IPS-NIHi11 (cell line): ENCODE measurements at places on chromosomes 5 and 9.

GRCh38 chr5:8842971-8843551 is 702.8 kb downstream of the SEMA5A start:
- peak; percentile 45 for DNase-seq

- DNase-seq = peak; percentile 93
Measured at GRCh38 chr5:177366528-177367322, 9.0 kb downstream of the RGS14 start.

GRCh38 chr5:8685704-8686103 is 816.8 kb downstream of the MTRR start:
- DNase-seq = no peak

DNA sequence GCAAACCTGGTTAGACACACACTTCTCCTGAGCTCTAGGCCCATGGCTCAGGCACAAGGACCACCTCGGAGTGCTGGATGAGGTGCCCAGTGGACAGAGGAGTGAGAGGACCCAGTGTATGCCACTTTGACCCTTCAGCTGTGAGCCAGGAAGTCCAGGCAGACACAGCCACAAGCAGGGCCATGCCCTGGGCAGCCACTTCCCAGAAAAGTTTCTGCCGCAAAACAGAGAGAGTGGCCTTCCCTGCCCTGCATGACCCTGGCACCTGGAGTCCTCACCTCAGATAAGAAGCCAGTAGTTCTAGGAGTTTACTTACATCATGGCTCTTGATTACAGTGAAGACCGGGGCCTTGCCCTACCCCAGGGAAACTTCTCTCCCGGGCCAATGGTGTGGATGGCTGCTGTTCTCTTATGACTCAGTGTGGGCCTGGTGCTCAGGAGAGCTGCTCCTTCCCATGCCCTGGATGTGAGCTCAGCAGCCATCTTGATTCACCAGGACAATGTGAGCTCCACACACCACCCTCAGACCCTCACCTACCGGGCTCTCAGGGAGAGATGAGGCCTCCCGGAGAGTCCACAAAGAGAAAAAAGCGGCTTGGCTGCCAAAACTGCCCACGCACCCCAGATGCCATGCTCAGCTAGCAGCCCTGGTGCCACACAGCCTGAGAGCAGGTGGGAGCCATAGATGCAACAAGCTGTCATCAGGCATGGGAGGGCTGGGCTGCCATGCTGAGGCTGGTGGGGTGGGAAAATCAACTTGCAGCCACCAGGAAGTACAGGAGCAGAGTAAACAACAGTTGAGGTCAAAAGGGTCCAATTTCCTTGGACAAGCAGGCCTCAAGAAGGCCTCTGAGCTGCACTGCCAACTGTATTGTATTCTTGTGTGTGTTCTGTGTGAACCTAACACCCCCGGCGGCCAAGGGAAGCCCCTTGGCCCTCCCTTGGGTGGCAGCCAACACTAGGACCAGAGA is 11.7 kb upstream of the IRF1 start:
- no peak for DNase-seq

DNA sequence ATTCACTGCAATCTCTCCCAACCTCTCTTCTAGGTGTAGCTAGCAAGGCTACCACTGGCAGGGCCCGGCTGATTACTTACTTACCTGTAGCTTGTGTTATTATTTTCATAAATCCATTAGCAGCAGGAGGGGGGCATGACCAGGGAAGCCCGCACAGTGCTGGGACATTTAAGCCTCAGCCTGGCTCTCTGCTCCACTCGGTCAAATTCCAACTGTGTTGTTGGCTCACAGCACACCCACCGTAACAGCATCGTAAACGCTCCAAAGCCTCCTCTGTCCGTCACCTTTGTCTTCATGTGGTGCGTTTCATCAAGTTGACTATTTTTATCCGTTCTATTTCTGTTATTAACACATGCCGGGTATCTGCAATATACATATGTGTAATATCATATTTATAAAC is 264.7 kb downstream of the NSG2 start:
- DNase-seq = no peak

DNA sequence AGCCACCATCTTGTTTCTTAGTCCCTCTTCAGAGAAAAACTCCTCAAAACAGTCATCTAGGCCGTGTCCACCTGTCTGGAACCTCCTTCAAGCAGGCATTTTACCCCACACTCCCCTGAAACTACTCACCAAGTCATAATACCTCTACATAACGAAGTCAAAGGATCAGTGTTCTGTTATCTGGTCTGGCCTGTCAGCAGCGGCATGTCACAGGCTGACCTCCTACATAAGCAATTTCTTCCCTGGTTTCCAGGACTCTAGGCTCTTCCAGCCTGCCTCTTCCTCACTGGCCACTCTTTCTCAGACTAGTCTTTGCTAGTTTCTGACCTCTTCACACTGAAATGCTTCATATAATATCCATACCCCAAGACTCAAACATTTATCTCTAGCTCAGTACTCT is 72.2 kb downstream of the SPTLC1 start:
- DNase-seq = no peak

DNA sequence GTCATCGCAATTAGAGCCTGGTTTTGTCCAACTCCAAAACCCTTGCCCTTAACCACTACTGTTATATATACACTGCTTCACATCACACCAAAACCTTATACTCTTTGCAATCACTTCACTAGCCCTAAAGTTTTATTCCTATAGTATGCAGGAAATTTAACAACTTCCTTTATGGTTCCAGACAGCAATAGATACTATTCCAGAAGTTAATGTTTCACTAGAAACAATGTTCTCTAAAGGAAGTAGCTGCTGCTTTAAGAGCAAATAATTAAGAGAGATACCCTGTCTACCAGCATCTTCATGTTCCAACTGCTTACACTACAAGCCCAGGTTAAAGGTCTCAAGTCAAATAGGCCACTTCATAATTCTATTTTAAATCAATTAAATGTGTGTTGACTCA is 22.0 kb downstream of the FREM1 start:
- DNase-seq = no peak

GRCh38 chr5:130425424-130425823 is 521.2 kb downstream of the CHSY3 start:
- DNase-seq = no peak

GRCh38 chr5:102216678-102217077 is 79.4 kb downstream of the SLCO4C1 start:
- DNase-seq = peak; percentile 11

DNA sequence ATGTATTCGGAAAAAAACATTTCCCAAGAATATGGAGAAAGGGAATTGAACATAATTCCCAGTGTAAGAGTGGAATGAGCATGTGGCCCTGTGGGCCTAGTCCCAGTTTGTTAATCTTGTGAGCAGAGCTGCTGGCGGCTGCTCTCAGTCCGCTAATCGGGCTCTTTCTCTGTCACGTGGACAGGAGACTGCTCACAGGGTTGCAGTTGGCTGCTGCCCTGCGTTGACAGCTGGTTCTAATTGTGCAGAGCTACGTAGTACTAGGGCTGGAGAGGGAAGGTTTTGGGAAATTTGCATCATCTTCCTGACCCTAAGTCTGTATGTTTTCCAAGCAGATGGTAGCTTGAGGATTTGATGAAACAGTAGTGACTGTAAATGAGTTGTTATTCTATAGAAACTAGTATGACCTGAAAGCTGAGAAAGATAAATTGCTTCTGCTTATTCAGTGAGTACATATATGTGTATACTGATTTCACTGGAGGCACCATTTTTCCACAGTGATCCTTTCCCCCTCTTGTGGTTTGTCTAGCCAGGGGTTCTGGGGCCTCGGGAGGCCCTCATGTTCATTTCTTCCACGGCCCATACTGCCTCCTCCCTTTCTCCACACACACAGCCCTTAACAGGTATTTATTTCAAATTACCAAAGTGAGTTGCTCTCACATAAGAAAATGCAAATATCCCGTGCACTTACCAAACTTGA is 100.6 kb downstream of the ANGPTL2 start:
- no peak for DNase-seq

DNA sequence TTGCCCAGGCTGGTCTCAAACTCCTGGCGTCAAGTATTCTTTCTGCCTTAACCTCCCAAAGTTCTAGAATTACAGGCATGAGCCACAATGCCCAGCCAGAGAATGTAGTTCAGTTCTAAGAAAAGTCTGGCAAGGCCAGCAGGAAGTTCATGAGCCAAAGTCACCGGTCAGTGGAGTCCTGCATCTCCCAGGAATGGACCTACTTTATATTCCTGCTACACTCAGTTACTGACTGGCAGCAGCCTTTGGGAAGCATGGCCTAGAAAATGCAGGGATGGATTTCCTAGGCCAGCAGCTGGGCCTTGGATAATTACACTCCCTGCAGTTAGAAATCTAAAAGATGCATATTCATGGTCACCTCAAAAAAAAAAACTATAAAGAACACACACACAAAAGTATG is 135.7 kb downstream of the CAAP1 start:
- DNase-seq = no peak

GRCh38 chr9:93826905-93827544 is 128.1 kb downstream of the BARX1 start:
- peak; percentile 31 for DNase-seq

- DNase-seq = no peak
Measured at GRCh38 chr9:134892221-134892620, 11.6 kb downstream of the FCN2 start.

DNA sequence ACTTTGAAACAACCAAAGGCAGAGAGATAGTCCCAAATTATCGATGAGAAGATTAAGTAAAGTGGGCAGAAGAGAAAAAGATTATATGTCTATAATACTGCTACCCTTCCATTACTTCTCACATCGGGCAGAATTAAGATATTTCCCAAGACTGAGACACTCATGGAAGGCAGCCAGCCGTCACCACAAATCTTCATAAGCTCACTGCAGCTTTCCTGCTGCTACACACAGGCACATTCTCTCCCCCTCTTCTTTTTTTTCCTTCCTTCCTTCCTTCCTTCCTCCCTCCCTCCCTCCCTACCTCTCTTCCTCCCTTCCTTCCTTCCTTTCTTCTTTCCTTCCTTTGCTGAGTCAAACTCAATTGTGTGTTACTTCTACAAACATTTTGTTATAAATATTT is 58.7 kb upstream of the SPATA31C2 start:
- DNase-seq = no peak

GRCh38 chr5:53569453-53569852 is 9.0 kb downstream of the NDUFS4 start:
- no peak for DNase-seq

DNA sequence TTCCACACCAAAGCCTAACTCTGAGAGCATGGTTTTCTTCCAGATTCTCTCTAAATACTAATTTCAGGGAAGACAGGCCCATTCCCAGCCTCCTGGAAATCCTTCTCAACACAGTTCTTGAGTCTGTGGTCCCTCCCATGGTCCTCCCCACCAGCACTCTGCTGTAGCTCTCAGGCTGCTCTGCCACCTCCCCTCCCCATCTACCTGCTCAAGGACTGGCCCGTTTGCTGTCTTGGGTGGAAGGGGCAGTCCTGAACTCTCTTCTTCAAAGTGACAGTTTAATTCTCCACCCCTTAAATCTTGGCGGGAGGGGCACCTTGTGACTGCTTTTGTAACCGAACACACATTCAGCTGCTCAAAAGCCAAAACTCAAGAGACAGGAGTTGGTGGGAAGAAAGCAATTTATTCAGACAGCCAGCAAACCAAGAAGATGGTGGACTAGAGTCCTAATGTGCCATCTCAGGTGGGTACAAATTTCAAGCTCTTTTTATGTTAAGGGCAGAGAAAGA is 7.6 kb upstream of the LCN15 start:
- no peak for DNase-seq

DNA sequence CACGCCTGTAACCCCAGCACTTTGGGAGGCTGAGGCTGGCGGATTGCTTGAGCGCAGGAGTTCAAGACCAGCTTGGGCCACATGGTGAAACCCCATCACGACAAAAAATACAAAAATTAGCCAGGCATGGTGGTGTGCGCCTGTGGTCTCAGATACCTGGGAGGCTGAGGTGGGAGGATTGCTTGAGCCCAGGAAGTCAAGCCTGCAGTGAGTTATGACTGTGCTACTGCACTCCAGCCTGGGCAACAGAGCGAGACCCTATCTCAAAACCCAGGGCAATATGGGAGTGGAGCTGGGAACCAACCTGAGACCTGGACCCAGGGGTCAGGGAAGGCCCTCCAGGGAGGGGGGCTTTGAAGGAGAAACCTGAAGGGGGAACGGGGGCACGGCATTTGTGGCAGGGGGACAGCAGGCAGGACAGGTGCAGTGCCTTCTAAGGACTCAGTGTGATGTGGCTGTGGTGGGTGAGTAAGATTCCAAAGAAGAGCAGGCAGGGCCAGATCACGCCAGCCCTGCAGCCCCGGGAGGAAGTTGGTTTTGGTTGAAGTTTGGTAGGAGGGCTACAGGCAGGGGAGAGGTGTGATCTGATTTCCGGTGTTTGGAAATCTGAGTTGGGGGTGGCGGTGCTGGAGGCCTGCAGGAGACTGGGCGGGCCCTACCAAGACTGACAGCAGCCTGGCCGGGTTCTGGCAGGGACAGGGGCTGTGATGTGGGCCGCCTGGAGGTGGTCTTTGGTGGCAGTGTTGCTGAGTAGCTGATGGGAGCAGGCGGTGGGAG is 46.2 kb downstream of the NTNG2 start:
- DNase-seq = peak; percentile 62

GRCh38 chr5:175254155-175254554 is 189.8 kb downstream of the DRD1 start:
- no peak for DNase-seq

GRCh38 chr5:137651022-137651421 is 84.9 kb downstream of the KLHL3 start:
- no peak for DNase-seq

DNA sequence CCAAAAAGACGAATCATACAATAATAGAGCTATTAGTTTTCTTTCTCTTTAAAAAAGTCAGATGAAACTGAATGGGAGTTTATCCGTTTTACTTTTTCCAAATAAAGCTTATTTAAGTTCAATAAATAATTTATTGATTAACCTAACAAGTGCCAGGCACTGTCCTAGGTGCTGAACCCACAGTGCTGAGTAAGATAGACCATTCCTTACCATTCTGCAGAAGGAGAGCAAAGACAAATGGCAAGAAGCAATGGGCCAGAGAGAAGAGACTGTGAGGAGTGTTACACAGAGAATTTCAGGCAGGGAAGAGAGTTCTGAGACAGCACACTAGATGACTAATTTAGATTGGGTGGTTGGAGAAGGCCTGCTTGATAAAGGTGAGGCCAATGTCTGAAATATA is 127.2 kb downstream of the AUH start:
- DNase-seq = no peak

GRCh38 chr9:137575716-137576411 is 2.9 kb downstream of the DPH7 start:
- no peak for DNase-seq

DNA sequence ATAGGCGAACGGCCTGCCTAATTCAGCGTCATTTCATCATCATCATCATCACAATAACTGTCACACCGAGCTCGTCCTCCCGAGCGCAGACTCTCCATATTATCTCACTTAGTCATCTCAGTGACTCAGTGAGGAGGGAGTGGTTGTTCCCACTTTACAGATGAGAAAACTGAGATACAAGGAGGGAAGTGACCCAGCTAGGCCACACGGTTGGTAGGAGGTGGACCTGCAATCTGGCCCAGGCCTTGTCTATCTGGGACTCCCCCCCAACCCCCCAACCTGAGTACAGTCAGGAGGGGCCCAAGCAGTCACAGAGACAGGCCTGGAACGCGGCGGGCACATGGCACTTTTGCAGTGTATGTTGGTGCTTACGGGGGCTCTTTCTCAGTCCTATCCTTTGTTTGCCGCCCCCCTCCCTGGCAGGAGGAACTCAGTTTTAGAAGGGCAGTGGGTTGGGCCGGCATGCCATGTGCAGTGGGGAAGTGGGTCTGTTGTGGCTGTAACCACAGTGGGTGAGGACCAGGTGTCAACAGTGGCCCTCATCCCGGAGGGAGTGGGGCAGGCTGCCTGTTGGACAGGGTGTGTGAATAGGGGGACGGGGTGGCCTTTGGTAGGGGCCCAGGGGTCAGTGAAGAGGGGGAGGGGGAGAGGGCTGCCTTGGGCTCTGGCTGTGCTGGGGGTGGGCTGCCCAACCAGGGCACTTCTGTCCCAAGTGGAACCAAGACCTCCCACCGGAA is 1.7 kb upstream of the RXRA start:
- no peak for DNase-seq

GRCh38 chr9:73200694-73201452 is 49.2 kb downstream of the ANXA1 start:
- peak; percentile 23 for DNase-seq
